ENCODE measurements at places on chromosomes 12 and 14.

- DNase-seq = no peak
These were observed 1023.0 kb upstream of the ATXN7L3B start for GRCh38 chr12:73514672-73515071.

GRCh38 chr14:39419272-39419671, 13.0 kb downstream of the FBXO33 start:
- DNase-seq = no peak

DNA sequence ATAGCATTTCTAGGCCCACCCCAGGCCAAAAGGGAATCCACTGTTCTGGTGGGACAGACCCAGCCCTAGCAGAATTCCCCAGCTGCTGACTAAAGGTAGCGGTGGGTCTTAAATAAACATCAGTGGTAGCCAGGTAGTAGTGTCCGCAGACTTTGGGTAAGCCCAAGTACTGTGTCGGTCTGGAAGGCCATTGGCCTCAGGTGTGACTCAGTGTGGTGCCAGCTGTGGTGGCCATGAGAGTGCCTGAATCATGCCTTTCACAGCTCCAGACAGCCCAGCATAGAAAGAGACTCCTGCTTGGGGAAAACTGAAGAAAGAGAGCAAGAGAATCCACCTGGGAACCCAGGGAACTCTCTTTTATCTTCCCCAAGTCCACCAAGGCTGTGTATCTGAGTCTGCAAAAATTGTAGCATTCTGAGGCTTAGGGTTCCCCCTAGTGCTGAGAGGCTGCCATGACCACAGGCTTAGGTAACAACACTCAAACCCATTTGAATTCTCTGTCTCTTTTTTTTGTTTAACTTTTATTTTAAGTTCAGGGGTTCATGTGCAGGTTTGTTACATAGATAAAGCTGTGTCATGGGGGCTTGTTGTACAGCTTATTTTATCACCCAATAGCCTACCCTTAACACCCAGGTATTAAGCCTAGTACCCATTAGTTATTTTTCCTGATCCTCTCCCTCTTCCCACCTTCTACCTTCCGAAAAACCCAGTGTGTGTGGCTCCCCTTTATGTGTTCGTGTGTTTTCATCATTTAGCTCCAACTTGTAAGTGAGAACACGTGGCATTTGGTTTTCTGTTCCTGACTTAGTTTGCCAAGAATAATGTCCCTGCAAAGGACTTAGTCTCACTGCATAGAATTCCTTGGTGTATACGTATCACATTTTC, 16.7 kb upstream of the CD163L1 start:
- DNase-seq = no peak

GRCh38 chr12:132648616-132649225, 30.1 kb downstream of the P2RX2 start:
- DNase-seq = no peak

DNA sequence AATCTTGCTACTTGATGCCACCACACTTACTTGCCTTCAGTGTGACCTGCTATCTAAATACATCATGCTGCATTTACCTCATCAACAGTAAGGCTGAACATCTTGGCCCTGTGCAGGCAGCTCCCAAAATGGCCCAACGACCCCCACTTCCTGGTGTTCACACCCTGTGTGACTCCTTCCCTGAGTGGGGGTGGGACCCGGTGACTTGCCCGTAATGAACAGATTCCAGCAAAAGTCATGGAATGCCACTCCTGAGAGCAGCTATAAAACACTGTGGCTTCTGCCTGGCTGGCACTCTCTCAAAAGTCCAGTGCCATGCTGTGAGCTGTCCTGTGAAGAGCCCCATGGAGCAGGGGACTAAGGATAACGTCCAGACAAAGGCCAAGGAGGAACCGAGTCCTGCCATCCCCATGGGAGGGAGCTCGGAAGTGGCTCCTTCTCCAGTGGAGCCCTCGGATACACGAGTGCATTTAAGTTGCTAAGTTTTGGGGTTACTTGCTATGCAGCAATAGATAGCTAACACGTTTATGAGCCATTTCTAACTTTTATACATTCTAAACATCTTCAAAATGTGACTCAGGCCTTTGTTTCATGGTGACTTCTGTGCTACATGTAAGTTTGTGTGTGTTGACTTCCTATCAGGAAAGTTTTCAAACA, 33.0 kb downstream of the P2RX2 start:
- DNase-seq = no peak

DNA sequence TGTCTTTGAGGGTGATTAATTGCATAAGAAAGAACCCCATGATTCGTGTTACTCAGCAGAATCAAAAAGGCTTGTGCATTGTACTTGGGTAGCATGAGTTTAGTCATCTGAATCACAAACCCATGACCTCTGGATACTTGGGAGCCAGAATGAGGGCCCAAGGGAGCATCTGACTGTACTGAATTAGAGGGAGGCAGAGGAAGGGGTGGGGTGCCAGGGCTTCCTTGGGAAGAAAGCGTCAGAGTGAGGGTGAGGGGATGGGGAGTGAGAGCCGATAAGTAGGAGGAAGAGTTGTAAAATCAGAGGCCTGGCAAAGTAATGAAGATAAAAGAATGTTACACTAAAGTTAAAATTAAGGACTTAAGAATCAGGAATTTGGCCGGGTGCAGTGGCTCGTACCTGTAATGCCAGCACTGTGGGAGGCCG, 29.8 kb downstream of the GPRC5D start:
- DNase-seq = no peak

DNA sequence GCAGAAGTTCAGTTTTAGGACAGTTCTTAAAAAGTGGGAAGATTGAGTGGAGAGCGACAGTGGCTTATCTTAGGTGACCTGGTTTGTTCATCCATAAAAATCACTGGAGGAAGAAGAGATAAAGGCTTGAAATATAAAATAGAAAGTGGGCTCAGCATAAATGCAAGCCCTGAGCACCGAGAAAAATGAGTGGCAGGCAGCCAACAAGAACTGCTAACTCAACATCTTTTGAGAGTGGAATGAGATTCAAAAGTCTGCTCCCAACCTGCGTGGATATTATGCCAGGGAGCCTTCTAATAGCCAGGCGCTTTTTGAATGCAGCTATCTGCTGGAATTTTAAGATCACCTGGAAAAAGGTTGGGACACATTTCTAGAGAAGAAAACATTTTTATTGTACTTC, 666.5 kb downstream of the FLRT2 start:
- DNase-seq = no peak

- DNase-seq = no peak
These were observed 74.9 kb upstream of the MED13L start for GRCh38 chr12:116352315-116352835.

DNA sequence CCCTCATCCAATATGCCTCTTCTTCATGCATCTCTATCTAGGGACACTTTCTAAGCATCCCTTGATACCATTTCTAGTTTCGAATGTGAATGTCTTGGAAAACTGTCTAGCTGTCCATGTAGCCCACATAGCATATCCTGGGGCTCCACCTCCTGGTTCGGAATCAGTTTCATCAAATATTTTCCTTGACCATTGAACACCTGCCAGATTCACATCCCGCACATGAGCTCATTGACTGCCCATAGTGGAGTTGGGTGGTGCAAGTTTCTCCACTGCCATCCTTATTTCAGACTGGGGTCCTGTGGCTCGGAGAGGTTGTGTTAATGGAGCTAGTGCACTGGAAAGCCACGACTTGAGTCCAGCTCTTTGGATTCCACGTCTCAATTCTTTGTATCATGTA, 58.6 kb upstream of the TMEM263 start:
- no peak for DNase-seq

- no peak for DNase-seq
These were observed 5.7 kb upstream of the SLC35F4 start for GRCh38 chr14:57871459-57872080.

- no peak for DNase-seq
These were observed 119.0 kb upstream of the CPSF6 start for GRCh38 chr12:69120354-69120753.

DNA sequence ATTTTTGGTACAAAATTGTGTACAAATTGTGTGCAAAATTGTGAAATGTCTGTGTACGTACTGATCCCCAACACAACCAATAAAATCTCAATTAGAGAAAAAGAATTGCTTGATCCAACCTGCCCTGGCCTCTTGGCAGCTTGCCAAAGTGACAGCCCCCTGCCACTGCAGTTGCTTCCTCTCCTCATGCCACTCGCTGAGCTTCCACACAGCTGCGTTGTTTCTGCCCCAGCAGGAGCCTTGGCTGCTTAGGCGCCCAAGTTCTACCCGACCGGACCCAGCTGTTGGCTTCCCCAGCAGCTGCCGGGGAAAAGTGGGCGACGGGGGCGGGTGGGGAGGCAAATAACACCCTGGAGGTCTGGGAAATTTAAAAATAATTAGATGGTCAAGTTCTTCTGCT, 171.8 kb upstream of the ATF7IP start:
- DNase-seq = no peak

GRCh38 chr12:75489613-75490210, 9.2 kb downstream of the GLIPR1 start:
- no peak for DNase-seq

DNA sequence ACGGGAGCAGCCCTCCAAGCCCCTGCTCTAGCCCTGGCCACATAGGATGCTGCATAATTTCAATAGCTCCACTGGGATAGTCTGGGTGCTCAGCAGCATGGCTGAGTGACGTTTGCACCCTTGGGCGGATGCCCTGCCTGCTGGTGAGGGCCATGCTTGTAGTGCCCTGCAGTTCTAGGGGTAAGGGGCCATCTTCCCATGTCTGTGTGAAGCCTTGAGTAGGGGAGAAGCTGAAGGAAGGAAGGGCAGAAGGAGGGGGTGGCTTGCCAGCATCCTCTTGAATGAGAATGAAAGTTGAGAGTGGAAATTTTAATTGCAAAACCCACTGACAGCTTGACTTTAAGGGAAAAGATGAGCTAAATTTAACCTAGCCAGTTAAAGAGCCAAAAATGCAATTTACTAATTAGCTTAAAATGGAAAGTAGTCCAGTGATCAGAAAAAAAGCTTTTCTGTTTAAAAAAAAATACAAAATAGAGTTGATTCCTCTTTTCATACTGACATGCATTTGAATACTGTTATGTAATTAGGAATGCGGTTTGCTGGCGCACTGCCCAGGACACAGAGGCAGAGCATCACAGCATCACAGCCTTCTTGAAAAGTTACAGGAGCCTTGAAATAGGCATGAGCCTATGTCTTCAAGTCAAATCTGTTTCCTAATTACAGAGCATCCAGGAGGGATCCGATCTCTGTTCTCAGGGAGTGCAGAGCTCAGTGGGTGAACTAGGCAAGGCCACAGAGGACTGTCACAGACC, 18.5 kb upstream of the EML1 start:
- DNase-seq = no peak

GRCh38 chr12:113751513-113751912, 214.6 kb downstream of the RBM19 start:
- DNase-seq = no peak

GRCh38 chr12:68499616-68500015, 111.1 kb upstream of the RAP1B start:
- DNase-seq = no peak

DNA sequence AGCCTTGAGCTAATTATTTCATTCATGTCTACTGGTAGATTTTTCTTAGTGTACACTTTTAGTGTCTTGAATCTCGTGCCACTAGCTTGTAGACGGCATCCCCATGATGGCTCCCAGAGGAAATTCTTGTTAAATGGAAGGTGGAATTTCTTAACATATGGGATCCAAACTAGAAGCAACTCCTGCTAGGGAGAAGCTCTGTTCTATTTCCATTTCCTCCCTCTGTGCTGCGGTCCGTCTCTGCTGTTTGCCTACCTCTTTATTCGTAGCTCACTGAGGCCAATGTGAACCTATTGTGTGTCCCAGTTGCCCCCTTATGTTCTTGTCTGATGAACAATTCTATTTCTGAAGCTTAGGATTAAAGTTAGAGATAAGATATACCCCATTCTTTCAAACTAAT, 588 bp downstream of the PIK3C2G start:
- DNase-seq = no peak

DNA sequence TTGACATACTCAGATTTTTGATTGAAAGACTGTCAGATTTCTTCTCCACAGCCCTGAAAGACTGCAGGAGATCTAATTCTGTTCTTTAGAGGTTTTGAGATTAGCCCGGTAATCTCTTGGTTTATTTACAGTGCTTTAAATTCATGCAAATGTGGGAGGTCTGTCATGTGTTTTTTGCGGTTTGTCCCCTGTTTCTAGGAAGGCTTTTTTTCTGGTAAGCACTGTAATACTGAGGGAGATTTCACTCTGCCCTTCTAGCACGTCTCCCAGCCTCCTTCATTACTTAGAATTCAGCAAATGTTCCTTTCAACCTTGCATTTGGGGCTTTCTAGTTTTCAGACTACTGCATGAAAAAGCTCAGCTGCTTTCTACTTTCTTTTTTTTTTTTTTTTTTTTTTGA, 31.1 kb downstream of the GPHN start:
- no peak for DNase-seq

DNA sequence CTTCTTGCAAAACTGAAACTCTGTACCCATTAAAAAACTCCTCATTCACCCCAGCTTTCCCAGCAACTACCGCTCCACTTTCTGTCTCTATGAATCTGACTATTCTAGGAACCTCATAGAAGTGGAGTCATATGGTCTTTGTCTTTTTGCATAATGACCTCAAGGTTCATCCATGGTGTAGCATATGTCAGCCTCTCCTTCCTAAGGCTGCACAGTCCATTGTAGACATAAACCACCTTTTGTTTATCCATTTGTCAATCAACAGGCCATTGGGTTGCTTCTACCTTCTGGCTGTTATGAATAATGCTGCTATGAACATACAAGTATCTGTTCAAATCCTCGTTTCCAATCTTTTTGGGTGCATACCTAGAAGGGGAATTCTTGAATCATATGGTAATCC, 21.1 kb downstream of the NT5DC3 start:
- DNase-seq = no peak

DNA sequence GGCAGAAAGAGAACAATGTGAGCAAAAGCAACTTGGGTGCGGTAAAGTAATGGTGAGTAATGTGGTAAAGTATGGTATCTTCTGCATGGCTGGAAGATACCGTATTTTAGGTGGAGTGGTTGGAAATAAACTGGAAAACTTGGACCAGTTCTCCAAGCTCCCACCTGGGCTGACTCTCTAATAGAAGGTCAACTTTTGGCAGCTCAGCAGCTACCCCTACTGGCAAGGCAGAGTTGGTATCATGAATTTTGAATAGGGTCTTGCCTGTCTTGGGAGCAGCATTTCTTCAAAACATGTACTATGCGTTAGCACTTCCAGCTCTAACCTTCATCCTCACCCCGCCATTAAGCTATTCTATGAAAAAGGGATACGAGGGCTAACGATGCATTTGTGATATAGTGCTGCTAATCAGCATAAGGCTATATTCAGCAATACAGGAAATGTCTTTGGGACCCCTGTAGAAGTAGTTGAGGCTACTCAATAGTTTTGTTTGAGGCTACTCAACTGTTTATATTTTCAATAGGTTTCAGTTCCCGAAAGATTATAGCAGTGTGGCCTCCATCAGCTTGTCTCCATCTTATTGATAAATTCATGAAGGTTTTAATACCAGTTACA, 276.3 kb upstream of the FAR2 start:
- DNase-seq = peak; percentile 40

GRCh38 chr14:50521912-50522341, 10.4 kb downstream of the MAP4K5 start:
- no peak for DNase-seq
